ENCODE measurements at places on chromosomes 6 and 20. TPM values are rescaled to one million over a fixed set of nuclear protein-coding genes. Genes with fewer than 3 reads are reported as not detected.

- H3K27me3 ChIP-seq = no peaks in the 10 kb centered on the region
- H3K36me3 ChIP-seq = no peaks in the 10 kb centered on the region
- no peaks in the 10 kb centered on the region for H3K4me1 ChIP-seq
- H3K27ac ChIP-seq = no peak overlapping the region
- H3K4me3 ChIP-seq = no peak overlapping the region
Observed at GRCh38 chr6:81689580-81689979, 62.9 kb downstream of the TENT5A start.

DNA sequence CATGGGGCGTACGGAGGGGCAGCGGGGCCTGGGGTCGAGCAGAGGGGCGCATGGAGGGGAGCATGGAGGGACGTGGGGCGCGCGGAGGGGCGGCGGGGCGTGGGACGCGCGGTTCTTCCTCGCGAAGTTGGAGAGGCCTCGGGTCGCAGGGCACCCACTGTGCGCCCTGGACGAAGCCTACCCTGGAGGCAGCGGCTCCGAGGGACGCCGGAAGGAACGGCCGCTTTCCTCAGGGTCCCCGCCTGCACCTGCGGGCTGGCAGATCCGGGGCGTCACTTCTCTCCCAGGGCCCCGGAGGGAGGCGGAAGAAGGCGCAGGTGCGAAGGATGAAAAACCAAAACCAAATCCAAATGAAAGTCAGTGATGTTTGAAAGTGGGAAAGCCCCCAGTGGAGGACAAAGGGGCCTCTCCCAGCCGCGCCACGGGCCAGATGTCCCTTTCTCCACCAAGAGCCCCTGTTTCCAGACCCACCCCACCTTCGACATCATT lies 142.1 kb upstream of the PDE10A start:
- no peaks in the 10 kb centered on the region for H3K36me3 ChIP-seq
- DNase-seq = no peak
- H3K4me3 ChIP-seq = no peak overlapping the region
- H3K27ac ChIP-seq = no peak overlapping the region
- H3K27me3 ChIP-seq = peaks cover 30% of the 10 kb centered on the region
- no peaks in the 10 kb centered on the region for H3K4me1 ChIP-seq

BPI gene
- total RNA-seq = not detected

CYP24A1 gene
- total RNA-seq = not detected

DNA sequence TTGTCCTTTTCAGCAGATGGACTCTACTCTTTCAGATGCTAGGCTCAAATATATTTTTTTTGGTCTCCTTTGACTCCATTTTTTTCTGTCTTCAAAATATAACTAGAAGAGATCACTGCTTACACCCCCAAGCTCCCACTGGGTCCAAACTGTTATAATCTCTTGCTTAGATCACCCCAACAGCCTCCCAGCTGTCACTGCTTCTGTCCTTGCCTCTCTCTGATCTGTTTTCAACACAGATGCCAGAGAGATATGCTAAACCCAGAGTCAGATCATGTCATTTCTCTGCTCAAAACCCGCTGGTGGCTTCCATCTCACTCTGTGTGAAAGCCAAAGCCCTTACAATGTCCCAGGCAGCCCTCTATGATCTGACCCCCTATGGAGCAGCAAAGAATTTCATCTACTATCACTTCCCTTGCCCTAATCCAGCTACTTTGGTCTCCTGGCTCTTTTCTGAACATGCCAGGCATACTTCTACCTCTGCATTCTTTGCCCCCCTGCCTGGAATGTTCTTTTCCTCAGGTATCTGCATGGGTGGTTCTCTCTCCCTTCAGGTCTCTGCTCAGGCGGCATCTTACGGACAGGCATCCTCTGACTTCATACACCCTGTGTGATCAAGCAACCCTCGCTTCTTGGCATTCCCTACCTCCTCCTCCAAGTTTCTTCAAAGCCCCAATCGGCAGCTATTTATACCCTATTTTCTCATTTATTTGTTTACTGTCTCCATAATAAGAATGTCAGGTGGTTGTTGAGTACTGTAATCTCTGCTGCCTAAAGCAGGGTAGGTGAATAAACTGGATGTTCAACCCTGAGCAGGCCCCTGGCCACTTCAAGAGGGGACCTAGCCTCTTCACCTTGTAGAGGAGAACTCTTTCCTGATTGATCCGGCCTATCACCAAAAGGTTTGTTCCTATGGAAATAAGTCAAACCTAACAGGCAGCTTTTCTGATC lies 43.6 kb upstream of the SLC4A11 start:
- H3K27me3 ChIP-seq = no peaks in the 10 kb centered on the region
- H3K4me3 ChIP-seq = no peak overlapping the region
- H3K36me3 ChIP-seq = no peaks in the 10 kb centered on the region

- H3K4me3 ChIP-seq = no peak overlapping the region
- H3K27me3 ChIP-seq = peaks cover 10% of the 10 kb centered on the region
- H3K27ac ChIP-seq = no peak overlapping the region
- no peaks in the 10 kb centered on the region for H3K36me3 ChIP-seq
- DNase-seq = no peak
Observed at GRCh38 chr6:10248378-10248843, 166.5 kb downstream of the TFAP2A start.

DNA sequence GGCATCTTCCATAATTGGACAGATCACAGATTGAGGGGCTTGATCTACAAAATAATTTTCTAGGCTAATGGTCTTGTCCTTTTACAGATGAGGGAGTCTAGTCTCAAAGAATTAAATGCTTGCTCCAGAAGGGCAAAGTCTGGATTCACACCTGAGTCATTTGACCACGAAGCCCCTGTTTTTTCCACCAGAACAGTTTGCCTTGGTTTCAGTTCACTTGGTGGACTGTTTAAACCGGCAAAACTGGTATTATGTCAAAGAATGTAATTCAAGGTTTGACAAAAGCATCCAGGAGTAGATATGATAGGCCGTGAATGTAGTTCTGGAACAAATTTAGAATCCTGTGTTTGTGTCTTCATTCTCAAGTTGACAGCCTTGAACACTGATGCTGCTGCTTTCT lies 3.3 kb downstream of the MYO6 start:
- no peak for DNase-seq
- H3K4me1 ChIP-seq = peaks cover 14% of the 10 kb centered on the region
- peaks cover 51% of the 10 kb centered on the region for H3K27me3 ChIP-seq

NOX3 gene
- not detected for total RNA-seq

CTCFL gene
- not detected for total RNA-seq

GRCh38 chr20:44886266-44886651 lies 754 bp downstream of the YWHAB start:
- no peak for DNase-seq
- H3K27ac ChIP-seq = peak overlapping the region; percentile 95
- H3K4me3 ChIP-seq = peak overlapping the region; percentile 97
- H3K36me3 ChIP-seq = peaks cover 28% of the 10 kb centered on the region
- no peaks in the 10 kb centered on the region for H3K27me3 ChIP-seq
- H3K4me1 ChIP-seq = peaks cover 58% of the 10 kb centered on the region

DNA sequence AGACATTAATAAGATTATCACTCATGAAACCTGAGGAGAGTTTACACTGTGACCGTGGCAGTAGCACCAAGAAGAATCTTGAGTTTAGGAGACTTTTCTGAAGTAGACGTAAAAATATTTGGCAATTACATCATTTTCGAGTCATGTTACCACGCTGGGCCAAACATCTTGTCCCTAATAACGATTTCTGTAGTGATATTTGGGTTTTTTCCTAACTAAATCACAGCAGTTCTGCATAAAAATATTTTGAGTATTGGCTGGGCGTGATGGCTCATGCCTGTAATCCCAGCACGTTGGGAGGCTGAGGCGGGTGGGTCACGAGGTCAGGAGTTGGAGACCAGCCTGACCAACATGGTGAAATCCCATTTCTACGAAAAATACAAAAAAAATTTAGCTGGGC lies 262.4 kb downstream of the PHF3 start:
- H3K27ac ChIP-seq = no peak overlapping the region
- H3K36me3 ChIP-seq = no peaks in the 10 kb centered on the region
- no peaks in the 10 kb centered on the region for H3K27me3 ChIP-seq

DNA sequence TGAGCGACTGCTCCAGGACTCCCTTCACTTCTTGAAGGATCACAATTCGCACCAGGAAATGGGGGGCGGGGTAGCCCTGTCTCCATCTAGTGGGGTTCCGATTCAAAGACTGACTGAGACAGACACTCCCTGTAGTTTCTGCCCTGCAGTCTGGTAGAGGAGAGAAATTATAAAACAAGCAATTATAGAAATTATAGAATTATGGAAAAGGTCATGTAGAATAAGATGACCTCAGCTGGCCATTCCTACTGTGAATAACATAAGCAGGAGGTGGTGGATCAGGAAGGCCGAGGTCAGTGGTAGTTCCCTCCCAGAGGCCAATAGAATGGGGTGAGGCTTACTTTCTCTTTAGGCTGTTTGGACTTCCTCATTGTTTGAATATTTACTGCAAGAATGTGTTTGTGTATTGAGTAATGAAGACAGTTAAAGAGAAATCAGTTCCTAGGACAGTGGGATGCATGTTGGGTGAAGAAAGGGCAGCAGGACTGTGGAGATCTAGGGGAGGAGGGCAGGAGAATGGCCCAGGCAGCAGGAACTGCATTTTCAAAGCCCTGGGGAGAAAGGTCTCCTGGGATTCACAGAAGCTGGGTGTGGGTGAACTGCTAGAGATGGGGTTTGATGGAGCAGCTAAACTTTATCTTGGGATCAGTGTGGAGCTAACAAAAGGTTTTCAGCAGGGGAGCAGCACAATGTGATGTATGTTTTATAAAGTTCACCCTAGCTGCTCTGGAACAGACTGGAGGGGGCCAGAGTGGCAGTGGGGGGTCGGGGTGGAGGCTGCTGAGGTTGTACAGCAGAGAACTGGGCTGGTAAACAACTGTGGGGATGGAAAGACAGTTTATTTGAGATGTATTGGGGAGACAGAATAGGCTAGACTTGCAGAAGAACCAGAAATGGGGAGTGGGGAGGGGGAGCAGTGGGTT lies 2.1 kb downstream of the ZNF341 start:
- H3K27me3 ChIP-seq = no peaks in the 10 kb centered on the region
- H3K4me3 ChIP-seq = peak overlapping the region; percentile 19
- H3K36me3 ChIP-seq = peaks cover 19% of the 10 kb centered on the region
- peak overlapping the region; percentile 5 for H3K27ac ChIP-seq

MEI4 gene
- not detected for total RNA-seq

DNA sequence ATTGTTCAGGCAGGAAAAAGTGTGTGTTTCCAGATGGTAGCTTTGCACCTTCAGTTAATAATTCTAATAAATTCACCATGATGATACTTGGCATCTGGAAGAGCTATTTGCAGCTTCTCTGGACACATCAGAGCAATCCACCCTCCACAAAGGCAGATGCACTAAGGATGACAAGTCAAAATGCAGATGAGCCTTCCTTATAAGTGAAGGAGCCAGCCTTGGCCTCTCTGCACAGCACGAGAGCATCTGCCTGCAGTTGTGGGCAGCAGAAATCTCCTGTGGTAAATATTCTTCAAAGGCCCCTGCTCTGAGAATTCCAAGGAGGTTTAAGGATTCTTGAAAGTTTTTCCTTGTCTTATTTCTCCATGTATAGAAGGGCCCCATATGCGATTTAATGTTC lies 6.9 kb upstream of the POM121L2 start:
- H3K4me1 ChIP-seq = no peaks in the 10 kb centered on the region
- H3K27me3 ChIP-seq = peaks cover 55% of the 10 kb centered on the region
- H3K27ac ChIP-seq = no peak overlapping the region

TBX18 gene
- not detected for total RNA-seq

DNA sequence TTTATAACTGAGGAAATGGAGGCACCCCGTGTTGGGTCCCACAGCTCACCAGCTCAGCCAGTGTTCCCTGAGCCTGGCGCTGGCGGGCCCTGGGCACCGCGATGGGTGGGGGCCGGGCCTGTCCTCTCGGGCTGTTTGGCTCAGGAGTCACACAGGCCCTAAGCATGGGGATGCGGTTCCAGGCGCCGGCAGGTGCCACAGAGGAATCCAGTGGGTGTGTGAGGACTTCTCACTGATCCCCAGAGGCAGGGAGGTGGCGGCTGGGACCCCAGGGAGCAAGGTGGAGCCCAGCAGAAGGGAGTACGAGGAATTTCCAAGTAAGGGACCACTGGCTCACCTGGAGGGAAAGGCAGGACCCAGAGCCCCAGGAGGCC lies 57.5 kb downstream of the IRF4 start:
- peaks cover 5% of the 10 kb centered on the region for H3K27me3 ChIP-seq
- no peak for DNase-seq
- H3K4me1 ChIP-seq = peaks cover 52% of the 10 kb centered on the region
- H3K4me3 ChIP-seq = no peak overlapping the region
- H3K27ac ChIP-seq = peak overlapping the region; percentile 98

DNA sequence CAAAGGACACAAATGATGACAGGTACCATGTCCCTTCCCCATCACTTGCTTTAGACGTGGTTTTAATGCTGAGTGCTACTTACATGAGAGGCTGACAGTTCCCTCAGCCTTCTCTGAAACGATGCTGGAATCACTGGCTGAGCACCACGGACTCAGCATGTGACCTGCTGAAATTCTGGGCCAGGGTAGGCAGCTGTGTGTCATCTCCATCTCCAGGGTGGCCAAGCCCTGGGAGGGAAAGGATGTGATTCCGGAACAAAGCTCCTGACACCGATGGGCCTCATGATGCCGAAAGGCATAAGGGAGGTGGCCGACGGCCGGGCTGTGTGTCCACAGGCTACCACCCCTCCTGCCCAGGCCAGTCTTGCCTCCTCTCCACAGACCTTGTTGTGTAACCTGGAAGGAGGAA lies 184.3 kb upstream of the CST7 start:
- no peaks in the 10 kb centered on the region for H3K27me3 ChIP-seq
- H3K27ac ChIP-seq = no peak overlapping the region
- H3K36me3 ChIP-seq = no peaks in the 10 kb centered on the region
- H3K4me3 ChIP-seq = no peak overlapping the region
- H3K4me1 ChIP-seq = no peaks in the 10 kb centered on the region

- peaks cover 28% of the 10 kb centered on the region for H3K27me3 ChIP-seq
- peaks cover 10% of the 10 kb centered on the region for H3K4me1 ChIP-seq
- no peak overlapping the region for H3K27ac ChIP-seq
- DNase-seq = no peak
- no peak overlapping the region for H3K4me3 ChIP-seq
- no peaks in the 10 kb centered on the region for H3K36me3 ChIP-seq
Observed at GRCh38 chr6:137093183-137094069, 48.7 kb upstream of the IL20RA start.

All from activated naive CD8-positive, alpha-beta T cell treated with anti-CD3 and anti-CD28 coated beads for 36 hours (primary cell).